ENCODE measurements at places on chromosomes 1 and 21.

DNA sequence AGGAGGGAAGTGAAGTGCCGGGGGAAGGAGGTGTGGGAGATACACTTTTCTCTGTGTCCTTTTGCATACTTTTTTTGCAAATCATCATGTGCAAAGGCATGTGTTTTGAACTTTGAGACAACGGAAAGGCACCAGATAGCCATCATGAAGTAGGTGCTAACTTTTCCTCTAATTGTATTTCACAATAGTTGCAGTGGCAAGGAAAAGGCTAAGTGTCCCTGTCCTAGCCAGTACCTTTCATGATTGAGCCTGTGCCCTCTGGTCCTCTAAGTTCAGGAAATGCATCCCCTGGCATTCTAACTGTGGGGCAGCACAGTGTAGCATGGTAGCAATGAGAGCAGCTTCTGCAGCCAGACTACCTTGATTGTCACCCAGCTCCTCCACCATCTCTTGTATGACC, 186.2 kb downstream of the ADSS2 start:
- no peak for DNase-seq

GRCh38 chr21:16634515-16634914, 878.3 kb upstream of the CXADR start:
- DNase-seq, result no peak

GRCh38 chr21:17501107-17502006, 11.5 kb upstream of the CXADR start:
- DNase-seq, result no peak

DNA sequence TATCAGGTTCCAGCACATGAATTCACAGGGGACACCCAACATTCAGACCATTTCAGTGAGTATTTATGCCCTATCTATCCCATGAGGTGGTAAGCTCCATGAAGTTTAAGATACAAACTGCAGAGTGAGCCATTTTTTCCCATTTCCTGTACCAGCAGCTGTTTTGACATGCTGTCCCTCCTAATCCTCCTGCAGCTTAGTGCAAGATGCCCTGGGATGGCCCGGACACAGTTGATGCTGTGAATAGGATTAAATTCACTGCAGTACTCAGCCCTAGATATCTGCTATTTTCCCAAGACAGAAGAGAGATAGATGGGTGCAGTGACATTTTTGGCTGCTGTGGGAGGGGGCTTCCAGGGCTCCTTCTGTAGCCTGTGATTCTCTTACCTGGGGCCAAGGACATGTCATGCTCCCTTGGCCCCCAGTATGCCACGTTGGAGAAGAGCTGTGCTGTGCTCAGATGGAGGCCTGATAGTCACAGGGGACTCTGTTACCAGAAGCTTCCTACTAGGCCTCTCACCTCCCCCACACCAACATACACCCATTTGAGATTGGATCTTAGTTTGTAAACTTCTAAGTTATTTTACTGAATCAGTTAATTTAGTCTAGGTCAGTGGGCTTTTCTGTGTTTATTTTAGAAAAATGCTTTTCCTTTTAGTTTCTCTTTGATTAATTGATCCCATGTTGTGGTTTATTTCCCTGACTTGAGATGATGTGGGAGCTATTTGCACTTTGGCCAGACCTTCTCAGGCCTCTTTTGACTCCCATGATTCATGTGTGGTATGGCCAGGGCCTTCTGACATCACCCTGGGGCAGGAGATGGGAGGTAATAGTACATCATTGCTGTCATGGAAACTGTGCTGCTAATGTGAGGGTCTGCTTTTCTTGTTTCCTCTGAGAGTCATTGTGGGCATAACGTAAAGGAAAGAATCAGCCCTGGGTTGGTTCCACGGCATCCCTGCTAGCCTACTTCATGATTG, 92.6 kb downstream of the ST3GAL3 start:
- DNase-seq, result no peak

DNA sequence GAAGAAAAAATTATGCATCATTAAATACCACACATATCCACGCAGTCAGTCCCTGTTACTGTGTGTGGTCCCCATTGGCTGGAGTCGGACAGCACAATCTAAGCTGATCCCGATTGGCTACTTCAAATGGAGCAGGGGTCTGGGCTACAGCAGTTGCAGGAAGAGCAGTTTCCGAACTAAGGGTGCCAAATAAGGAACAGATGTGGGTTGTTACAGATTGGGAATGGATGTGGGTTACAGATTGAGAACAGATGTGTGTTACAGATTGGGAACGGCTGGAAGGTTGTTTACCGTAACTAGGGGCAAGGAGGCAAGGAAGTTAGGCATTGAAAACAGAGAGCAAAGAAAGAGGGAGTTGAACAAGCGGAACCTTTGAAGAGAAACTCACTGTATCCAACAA, 19.9 kb downstream of the OR2L13 start:
- DNase-seq, result no peak

GRCh38 chr1:25523542-25523941, 19.9 kb upstream of the LDLRAP1 start:
- DNase-seq, result no peak

DNA sequence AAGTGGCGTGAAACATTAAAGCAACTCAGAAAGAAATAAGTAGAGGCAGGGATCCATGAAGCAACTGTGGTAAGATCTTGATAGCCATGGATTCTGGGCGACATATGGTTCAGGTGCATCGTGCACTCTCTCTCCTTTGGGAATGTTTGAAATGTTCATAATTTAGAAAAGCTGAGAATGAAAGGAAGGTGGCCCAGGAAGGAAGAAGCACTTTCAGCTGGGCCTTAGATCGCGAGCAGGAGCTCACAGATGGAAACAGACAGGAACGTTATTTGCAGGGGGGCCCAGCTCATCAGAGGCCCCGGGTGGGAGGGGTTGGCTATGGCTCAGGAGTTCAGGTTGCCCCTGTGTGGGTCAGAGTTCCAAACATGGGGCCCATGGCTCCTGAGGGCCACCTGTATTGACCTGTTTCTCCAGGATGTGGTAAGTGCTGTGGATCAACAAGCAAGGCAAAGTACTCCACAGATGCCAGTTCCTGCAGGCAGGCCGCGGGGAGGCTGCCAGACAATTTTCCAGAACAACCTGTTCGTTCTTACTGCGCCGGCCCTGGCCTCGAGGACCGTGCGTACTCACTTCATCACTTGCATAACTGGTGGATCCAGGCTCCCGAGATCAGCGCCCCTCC, 253.2 kb downstream of the TOMM20 start:
- no peak for DNase-seq

DNA sequence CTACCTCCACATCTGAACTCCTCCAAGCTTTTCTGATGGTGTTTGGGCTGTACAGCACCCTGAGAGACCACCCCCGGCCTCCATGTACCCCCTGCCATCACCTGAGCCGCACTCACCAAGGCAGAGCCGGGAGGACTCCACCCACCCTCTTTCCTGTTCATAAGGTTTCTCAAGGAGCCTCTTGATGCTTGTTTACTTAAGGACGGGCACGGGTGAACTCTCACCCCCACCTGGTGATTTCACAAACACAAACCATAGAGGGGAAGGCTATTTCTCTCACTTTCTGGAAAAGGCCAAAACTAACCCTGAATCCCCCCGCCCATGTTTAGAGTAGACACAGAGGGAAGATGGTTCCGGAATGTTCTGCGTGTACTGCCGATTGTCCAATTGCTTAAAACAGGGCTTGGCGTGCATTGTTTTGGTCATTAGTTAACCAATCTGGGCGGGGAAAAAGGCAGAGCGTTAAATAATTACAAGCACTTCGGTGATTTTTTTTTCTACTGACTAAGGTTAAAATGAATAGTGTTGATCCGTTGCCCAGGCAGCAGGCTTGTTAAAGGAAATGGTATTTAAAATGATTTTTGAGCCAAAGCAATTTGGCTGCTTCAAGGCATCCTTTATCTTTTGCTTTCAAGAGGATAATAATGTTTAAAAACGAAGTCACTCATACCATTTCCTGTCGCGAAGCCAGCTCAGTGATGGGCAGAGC, 279.8 kb upstream of the VAMP3 start:
- peak; percentile 52 for DNase-seq

DNA sequence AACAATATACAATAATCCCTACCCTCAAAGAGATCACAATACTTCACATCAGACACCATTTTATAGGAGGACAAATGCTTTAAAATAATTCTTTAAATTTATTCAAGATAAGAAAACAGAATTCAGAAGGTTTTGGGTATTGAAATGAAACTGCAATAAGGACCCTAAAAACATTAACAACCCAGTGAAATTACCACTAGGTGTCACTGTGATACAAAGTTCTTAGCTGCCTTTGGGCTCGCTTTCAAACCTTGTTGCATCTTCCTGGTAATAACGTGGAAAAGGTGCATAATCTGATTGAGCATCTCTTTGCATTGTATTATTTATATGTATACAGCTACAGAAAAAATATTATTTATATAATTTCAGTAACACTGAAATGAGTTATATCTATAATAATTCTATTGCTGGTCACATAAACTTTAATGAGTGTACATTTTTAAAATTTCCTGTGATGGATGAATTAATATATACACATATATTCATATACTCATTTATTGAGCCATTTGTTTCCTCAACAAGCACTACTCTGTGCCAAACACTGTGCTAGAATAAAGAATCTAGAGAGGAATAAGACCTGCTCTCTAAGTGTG, 185.2 kb downstream of the FAF1 start:
- peak; percentile 67 for DNase-seq

DNA sequence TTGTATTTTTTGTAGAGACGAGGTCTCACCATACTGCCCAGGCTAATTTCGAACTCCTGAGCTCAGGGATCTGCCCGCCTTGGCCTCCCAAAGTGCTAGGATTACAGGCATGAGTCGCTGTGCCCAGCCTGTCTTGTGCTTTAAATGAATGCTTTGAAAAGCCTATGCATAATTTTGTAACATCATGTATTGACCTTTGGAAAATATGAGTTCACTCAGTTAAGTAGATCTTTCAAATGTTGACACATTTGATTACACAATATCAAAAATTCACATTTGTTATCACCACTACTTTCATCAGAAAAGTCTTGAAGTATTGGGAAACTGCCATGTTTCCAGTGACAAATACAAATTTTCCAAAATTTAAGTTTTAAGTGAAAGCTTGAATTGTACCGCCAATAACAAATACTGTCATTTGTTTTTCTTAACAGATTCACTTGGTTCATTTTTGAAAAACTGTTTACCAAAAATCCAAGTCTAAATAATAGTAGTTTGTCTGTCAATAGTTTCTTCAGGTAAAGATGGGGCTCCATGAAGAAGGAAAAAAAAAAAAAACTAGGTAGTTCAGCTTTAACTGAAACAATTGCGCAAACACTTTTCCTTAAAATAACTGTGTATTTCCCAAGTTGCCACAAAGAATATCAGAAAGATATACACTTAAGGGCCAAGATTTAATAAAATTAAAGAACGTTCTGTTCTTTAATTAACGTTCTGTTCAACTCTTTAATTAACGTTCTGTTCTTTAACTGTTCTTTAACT, 233.2 kb upstream of the NR5A2 start:
- DNase-seq, result no peak

- no peak for DNase-seq
These were observed 87.3 kb upstream of the KAZN start for GRCh38 chr1:14511166-14511680.

DNA sequence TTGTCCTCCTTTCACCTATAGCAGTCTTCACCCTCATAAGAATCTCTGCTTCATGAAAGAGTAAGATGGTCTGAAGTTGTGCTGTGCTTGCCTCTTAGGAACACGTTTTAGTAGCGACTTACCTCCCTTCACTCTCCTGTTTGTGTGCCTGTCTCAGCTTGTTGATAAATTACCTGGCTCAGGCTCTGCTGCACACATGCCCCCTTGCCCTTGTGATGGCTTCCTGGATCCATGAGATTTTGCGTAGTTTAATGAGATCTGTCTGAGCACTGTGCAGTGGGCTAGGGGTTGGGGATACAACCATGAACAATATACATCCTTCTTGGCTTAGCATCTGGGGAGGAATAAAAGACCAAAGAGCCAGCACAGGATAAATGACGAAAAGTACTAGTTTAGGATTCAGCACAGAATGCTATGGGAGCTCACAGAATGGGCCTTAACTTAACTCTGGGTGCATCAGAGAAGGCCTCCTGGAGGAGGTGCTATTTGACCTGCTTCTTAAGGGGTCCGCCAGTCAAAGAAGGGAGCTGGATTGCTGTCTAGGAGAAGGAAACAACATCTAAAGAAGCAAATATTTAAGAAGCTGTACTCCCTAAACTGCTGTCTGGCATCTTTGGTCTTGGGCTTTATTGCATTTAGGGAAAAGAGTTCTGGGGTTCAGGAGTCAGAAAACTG, 175.7 kb upstream of the PLXNA2 start:
- DNase-seq, result no peak

- no peak for DNase-seq
These were observed 74.7 kb upstream of the OLIG2 start for GRCh38 chr21:32951041-32951440.

DNA sequence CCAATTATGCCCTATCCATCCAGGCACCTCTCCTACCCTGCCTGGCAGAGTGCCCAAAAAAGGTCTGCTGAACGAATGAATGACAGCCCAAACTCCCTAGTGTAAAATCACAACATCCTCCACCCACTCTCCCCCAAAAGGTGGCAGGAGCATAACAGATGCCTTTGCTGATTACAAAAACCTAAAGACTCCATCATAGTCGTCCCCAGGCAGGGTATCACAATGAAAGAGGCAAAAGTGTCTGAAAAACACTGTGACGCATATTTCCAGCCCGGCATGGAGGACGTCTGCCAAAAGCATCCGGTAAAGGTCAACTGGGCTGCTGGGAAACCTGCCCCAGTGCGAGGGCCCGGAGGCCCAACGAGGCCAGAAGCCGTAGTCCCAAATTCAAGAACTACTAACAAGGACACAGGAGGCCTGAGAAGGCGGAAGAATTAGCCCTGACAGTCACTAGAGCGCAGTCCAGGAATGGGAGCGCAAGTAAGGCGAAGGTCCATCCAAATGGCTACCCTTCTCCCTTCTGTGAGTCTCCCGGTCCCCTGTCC, 576 bp downstream of the SMIM12 start:
- peak; percentile 80 for DNase-seq

DNA sequence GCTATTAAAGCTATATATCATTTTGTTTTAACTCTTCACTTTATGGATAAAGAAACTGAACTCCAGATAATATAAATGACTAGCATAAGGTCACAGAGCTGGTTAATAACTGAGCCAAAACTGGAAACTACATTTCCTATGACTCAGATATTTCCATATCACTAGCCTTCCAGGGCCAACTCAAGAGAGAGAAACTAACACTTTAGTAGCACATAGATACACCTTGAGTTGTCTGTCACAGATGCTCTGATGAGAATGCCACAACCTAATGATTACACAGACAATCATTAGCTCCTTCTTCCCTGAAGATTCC, 40.7 kb downstream of the NME7 start:
- DNase-seq, result peak; percentile 83

- DNase-seq, result no peak
These were observed 66.5 kb upstream of the NBL1 start for GRCh38 chr1:19577561-19577960.

GRCh38 chr1:46134660-46135331, 2.4 kb upstream of the PIK3R3 start:
- peak; percentile 21 for DNase-seq

- DNase-seq, result no peak
These were observed 12.1 kb downstream of the EPHA2 start for GRCh38 chr1:16143566-16144324.

DNA sequence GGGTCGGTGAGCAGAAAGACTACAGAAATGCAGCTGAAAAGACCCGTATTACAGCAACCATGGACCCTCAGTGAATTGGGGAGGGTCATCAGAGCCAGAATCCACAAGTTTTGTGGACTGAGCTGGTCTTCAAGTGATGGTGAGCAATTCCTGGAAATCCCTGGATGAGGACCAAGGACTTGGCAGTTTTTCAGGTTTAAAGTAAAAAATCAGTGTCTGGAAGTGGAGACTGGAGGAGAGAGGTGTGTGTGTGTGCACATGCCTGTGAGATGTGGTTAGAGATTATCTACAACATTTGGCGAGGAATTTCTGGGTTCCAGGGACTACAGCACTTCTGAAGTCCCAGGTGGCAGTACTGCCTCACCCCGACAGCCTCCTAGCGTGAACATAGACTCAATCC, 56.4 kb downstream of the KIRREL1 start:
- no peak for DNase-seq
